ENCODE measurements at places on chromosomes 7 and 10.

DNA sequence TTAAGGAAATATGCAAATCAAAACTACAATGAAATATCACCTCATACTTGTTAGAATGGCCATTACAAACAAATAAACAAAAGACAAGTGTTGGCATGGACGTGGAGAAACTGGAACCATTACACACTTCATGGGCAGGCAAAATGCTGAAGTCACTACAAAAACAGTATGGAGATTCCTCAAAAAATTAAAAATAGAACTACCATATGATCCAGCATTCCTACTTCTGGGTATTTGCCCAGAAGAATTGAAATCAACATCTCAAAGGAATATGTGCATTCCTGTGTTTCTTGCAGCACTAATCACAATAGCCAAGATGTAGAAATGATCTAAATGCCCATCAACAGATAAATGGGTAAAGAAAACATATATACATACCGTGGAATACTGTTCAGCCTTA, 83.6 kb downstream of the NRCAM start:
- no peak for DNase-seq

DNA sequence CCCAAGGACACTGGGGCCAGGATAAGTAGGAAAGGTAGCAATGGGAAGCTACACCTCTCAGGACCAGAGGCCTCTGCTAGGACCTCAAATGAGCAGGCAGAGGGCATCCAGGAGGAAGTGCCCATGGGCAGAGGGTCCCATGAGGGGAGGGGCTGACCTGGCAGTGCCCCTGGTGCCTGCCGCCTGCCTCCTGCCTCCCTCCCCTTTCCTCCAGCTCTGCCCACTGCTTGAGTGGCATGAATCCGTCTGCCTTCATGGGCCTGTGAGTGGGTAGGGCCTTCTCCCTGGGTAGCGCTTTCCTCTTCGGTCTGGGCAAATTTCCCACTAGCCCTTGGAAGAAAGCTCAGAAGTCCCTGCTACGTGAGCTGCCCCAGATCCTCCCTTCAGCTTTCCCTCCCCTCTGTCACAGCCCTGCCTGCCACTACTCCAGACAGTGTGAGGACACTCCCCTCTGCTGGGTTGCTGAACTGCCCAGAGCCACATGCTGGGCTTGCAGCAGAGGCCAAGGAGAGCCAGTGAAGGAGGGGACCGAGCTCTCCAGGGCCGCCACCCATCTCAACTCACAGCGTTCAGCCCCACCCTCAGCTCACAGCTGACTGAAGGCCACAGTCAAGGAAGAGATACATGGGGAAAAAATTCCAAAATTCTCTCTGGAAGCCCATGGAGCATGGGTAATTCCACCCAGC, 141.4 kb downstream of the ARHGAP22 start:
- no peak for DNase-seq

DNA sequence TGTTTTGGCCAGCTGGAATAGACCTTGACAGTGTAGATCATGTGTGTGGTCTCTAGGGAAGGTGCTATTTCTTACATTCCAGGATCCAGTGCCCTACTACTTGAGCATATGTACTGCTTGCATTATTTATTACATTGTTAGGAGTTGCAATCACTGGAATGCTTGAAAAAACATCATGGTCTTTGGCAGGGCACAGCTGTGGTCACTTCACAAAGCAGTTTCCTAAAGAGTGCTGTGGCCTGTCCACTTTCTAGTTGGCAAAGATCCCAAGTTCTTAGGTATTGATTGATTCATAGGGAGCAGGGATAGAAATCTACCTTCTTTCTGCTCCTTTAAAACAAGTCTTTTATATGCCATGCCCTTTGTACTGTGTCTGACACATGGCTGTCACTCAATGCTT, 4.6 kb downstream of the C7orf25 start:
- no peak for DNase-seq

GRCh38 chr7:28389504-28390395, 22.6 kb upstream of the CREB5 start:
- no peak for DNase-seq

GRCh38 chr7:132257253-132257652, 319.0 kb downstream of the PLXNA4 start:
- DNase-seq = no peak

- no peak for DNase-seq
Measured at GRCh38 chr10:15419279-15419874, 48.3 kb upstream of the FAM171A1 start.

- no peak for DNase-seq
Measured at GRCh38 chr10:45229823-45230222, 85.6 kb downstream of the OR13A1 start.

GRCh38 chr7:51255036-51255435, 61.6 kb downstream of the COBL start:
- no peak for DNase-seq

DNA sequence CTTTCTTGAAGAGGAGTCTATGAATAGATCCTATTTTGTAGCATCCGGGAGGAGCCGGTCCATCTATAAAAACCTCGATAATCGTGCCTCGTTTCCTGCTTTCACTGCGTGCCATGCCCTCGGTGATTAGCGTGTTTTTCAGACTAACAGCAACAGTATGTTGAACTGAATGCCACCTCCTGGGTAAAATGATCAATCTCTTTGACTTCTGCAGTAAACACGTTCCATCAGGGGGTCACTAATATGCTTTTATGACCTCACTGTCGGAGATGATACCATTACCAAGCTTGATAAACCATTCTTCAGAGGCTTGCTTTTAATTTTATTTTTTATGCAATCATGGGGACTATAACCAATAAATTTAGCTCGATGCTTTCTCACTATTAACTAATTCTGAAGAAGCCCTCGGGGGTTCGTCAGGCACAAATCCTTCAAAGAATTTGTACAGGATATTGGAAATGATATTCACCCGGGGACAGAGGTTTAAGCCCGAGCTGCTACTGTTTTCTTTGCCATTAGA, 228.3 kb downstream of the ADARB2 start:
- no peak for DNase-seq

- no peak for DNase-seq
Measured at GRCh38 chr7:14209896-14210484, 220.5 kb upstream of the ETV1 start.

DNA sequence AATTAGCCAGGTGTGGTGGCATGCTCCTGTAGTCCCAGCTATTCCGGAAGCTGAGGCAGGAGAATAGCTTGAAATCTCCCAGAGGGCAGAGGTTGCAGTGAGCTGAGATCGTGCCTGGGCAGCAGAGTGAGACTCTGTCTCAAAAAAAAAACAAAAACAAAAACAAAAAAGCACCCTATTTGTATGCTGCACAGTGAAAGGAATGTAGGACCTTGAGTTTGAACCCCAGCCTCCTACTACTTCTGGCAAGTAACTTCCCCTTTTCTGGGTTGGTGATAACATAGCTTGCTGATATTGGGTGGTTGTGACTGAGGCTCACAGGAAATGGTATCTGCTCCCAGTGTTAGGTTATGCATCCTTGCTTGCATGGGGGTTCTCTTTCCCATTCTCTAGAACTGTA, 205.3 kb downstream of the BUB3 start:
- no peak for DNase-seq

GRCh38 chr10:62016623-62017490, 115.4 kb downstream of the ARID5B start:
- no peak for DNase-seq

GRCh38 chr10:19449860-19450259, 366.4 kb upstream of the PLXDC2 start:
- no peak for DNase-seq

DNA sequence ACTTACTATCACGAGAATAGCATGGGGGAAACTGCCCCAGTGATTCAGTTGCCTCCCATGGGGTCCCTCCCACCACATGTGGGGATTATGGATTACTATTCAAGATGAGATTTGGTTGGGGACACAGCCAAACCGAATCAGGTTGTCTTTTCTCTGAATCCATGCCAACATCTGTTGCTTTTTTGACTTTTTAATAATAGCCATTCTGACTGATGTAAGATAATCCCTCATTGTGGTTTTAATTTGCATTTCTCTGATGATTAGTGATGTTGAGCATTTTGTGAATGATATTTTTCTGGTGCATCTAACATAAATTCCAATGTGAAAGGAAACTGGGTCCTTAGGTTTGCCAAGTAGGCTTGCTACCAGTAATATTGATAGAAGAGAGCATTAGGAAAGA, 69.0 kb upstream of the ARHGAP21 start:
- DNase-seq = no peak

- DNase-seq = no peak
Measured at GRCh38 chr7:150399421-150400007, 20.4 kb downstream of the ZNF775 start.

GRCh38 chr7:46461334-46461777, 540.3 kb upstream of the IGFBP3 start:
- DNase-seq = no peak

GRCh38 chr10:98619446-98619845, 172.7 kb upstream of the HPS1 start:
- DNase-seq = no peak

- no peak for DNase-seq
Measured at GRCh38 chr7:45985902-45986301, 64.8 kb upstream of the IGFBP3 start.

DNA sequence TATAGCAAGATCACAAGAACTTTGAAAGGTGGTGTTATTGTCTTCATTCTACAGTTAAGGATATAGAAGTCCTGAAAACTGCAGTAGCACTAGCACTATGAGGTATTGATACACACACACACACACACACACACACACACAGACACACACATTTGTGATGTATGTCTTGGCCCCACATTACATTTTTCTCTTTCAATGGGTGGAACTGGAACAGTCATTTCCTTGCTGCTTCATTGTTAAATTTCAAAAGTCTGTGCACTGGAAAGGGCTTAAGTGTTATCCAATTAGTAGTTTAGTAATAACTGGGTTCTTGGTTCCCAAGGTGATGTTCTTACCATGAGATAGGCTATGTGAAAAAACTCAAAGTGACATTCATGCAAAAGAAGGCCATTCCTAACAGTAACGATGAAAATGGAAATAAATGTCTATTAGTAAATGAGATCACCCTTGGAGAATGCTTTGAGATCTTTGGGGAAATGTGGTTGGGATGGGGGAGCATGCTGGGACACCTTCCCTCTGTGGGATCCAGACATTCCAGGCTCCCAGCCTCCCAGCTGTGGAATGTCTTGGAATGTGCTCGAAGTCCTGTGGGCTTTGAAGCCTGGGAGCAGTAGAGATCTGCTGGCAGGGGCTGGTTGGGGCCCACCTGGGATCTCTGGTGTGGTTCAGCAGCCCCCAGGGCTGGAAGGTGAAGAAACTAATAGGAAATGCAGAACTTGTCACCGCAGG, 37.4 kb upstream of the CALD1 start:
- DNase-seq = no peak

DNA sequence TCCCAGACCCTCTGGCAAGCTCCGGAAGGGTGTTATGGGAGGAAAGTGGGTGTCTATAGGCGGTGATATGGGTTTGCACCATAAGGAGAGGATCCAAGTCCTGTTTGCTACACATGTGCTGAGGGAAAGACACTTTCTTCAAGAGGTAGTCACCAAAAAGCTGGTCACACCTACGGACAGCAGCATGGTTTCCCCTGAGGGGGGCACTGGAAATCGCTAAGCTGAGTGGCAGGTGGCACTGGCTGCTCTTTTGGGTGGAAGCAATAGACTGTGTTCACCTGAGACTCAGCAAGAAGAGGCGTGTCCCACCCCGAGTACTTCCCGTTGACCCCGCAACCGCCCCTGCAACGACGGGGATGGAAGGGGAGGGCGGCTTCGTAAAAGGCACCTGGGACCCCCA, 1.8 kb upstream of the FOXI2 start:
- DNase-seq = no peak

GRCh38 chr7:104536956-104537355, 208.6 kb downstream of the LHFPL3 start:
- DNase-seq = no peak

- DNase-seq = no peak
Measured at GRCh38 chr10:6936931-6937330, 356.9 kb upstream of the PRKCQ start.

GRCh38 chr10:30709700-30710358, 80.3 kb upstream of the LYZL2 start:
- DNase-seq = no peak

DNA sequence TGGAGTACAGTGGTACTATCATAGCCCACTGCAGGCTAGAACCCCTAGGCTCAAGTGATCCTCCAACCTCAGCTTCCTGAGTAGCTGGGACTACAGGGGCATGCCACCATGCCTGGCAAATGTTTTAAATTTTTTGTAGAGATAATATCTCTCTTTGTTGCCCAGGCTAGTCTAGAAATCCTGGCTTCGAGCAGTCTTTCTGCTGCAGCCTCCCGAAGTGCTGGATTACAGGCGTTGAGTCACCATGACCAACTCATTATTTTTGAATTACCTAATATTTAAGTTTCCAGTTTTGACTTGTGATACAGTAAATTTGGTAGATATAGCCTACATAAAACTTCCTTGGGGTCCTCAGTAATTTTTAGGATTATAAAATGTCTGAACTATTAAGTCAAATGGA, 74.1 kb downstream of the RUNDC3B start:
- no peak for DNase-seq

- no peak for DNase-seq
Measured at GRCh38 chr7:84230491-84230890, 35.9 kb upstream of the SEMA3A start.

DNA sequence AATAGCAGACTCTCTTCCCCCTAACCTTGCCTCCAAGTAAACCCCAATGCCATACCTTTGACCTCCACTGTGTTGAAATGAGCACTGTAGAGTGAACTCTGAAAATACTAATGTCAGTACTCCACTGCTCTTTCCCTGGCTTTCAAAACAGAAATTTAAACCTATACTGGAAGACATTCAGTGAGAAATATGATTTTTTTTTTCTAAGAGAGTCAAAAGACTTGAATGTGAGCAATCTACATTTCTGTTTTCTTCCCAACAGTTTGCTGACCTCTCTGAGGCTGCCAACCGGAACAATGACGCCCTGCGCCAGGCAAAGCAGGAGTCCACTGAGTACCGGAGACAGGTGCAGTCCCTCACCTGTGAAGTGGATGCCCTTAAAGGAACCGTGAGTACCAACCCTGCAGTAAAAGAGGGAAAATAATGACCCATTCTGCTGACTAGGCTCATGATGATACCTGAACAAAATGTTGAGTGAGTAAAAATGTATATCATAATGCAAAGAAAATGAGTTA, 6.4 kb downstream of the VIM start:
- DNase-seq = no peak

DNA sequence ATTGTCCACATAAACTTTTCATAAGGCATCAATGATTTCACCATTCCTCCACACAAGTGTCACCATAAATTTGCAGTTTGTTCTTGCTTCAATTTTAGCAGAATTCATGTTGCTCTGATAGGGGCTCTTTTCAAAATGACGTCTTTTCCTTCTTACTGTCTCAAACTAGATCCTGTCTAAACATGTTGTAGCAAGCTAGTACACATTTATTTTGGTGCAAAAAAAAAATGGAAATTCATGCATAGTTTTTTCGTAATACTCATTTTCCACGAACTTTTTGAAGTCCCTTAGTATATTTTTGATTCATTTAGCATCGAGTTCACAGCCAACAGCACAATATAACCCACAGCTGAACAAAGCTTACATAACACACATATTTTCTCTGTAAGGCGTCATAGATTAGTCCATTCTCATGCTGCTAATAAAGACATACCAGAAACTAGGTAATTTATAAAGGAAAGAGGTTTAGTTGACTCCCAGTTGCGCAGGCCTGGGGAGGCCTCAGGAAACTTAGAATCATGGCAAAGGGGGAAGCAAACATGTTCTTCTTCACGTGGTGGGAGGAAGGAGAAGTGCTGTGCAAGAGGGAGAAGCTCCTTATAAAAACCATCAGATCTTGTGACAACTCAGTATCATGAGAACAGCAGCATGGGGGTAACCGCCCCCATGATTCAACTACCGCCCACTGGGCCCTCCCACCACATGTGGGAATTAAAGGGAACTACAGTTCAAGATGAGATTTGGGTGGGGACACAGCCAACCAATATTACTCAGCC, 301.5 kb downstream of the CCDC3 start:
- no peak for DNase-seq

GRCh38 chr10:75444781-75445386, 13.5 kb downstream of the LRMDA start:
- no peak for DNase-seq
